ENCODE measurements at places on chromosomes 11 and 22.
A peak's percentile ranks its signal among the peaks of the same experiment; 100 is the strongest.

- H3K36me3 ChIP-seq: no peaks in the 10 kb centered on the region
- H3K27me3 ChIP-seq: no peaks in the 10 kb centered on the region
- H3K4me3 ChIP-seq: no peak overlapping the region
- no peak for DNase-seq
These were observed 35.5 kb upstream of the FGF3 start for GRCh38 chr11:69854713-69855112.

GRCh38 chr11:119591836-119592310 is 137.1 kb downstream of the NECTIN1 start:
- H3K4me1 ChIP-seq: no peaks in the 10 kb centered on the region
- H3K27me3 ChIP-seq: no peaks in the 10 kb centered on the region
- no peaks in the 10 kb centered on the region for H3K36me3 ChIP-seq
- DNase-seq: no peak
- H3K27ac ChIP-seq: no peak overlapping the region

- H3K27me3 ChIP-seq: no peaks in the 10 kb centered on the region
- H3K4me3 ChIP-seq: no peak overlapping the region
- no peak for DNase-seq
- H3K27ac ChIP-seq: no peak overlapping the region
- no peaks in the 10 kb centered on the region for H3K4me1 ChIP-seq
These were observed 2222.5 kb downstream of the LRRC4C start for GRCh38 chr11:39236916-39237315.

GRCh38 chr11:122882857-122883645 is 492 bp downstream of the JHY start:
- H3K27ac ChIP-seq: peak overlapping the region; percentile 76
- H3K36me3 ChIP-seq: no peaks in the 10 kb centered on the region
- H3K4me1 ChIP-seq: peaks cover 14% of the 10 kb centered on the region
- DNase-seq: peak; percentile 43
- H3K4me3 ChIP-seq: peak overlapping the region; percentile 74

GRCh38 chr11:19808076-19808911 is 95.7 kb downstream of the NAV2 start:
- H3K4me3 ChIP-seq: no peak overlapping the region
- H3K27me3 ChIP-seq: no peaks in the 10 kb centered on the region
- H3K4me1 ChIP-seq: no peaks in the 10 kb centered on the region
- H3K36me3 ChIP-seq: no peaks in the 10 kb centered on the region

GRCh38 chr11:83671289-83671688 is 385.1 kb upstream of the CCDC90B start:
- no peak overlapping the region for H3K27ac ChIP-seq
- H3K36me3 ChIP-seq: no peaks in the 10 kb centered on the region
- H3K4me1 ChIP-seq: no peaks in the 10 kb centered on the region
- no peak for DNase-seq
- H3K27me3 ChIP-seq: no peaks in the 10 kb centered on the region
- H3K4me3 ChIP-seq: no peak overlapping the region
